DMS79 treated with DMSO at 0.1 percent for 48 hours (cell line): ENCODE measurements at places on chromosomes 5 and 9.
A peak's percentile ranks its signal among the peaks of the same experiment; 100 is the strongest.

GRCh38 chr9:77673941-77674791 is 26.0 kb upstream of the GNA14 start:
- no peak for DNase-seq

DNA sequence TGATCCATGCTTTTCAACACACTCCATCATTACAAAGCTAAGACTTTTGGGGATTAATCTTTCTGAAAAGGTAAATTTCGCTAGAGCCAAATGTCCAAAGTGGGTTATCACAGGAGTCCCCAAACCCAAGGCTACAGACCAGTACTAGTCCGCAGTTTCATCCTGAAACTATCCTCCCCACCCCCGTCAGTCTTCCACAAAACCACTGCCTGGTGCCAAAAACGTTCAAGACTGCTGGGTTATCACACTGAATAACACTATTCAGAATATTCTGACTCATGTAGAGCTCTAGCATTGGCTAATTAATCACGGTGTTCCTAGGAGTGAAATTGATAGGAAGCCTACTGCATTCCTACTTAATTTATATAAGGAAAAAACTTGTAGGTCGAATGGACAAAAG is 24.7 kb downstream of the ERP44 start:
- no peak for DNase-seq

DNA sequence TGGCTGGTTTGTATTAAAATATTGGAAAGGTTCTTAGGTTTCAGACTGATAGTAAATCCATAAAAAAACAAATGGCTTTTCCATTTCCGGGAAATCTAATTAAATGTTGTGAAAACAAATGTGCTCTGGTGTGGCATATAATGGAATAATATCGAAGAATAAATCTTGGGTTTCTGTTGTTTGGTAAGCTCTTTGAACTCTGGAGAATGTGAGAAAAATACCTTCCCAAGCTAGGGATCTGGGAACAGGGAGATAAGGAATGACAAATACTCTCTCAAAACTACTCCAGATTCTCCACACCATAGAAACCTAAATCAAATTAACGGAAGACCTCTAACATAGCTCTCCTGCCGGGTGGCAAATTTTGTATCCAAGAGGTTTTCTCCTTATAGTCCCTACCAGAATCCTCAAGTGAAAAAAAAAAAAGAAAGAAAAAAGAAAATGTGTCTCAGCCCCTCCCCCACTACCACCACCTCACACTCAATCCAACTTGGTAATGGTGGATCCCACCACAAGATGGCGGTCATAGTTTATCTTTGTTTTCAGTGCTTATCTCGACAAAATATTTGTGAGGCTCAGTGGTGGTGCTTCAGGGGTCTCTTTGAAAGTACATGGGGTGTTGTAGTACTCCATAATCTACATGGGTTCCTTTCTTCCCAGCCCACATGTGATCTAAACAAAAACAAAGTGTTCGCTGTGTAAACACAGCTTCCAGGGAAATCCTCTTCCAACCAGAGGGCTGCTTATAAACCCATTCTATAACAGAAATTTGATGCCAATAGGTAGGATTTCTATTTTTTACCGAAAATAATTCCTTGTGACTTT is 54.5 kb upstream of the FST start:
- DNase-seq = no peak

DNA sequence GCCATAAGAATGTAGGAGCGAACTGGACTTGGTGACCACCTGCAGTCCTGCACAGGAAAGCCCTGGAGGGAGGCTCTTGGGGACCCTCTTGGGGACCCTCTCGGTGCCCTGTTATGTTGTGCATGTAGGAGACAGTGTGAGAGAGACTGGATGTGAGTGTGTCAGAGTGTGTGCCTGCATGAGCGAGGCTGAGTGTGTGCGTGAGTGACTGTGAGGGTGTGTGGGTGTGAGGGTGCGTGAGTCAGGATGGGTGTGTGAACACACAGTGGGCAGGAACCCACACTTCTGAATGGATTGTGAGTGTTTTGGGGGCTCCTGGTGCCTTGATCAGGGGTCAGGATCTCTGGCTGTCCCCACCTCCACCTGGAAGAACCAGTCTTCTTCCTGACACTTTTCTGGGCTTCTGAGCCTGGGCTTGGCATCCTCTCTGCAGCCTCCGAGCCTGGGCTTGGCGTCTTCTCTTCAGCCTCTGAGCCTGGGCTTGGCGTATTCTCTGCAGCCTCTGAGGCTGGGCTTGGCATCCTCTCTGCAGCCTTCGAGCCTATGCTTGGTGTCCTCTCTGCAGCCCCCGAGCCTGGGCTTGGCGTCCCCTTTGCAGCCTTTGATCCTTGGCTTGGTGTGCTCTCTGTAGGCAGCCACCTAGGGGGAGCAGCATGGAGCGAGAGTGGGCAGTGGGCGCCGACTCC is 25.6 kb upstream of the ANKRD33B start:
- no peak for DNase-seq

GRCh38 chr9:93365427-93366118 is 85.9 kb upstream of the FAM120A start:
- DNase-seq = no peak

- DNase-seq = no peak
Measured at GRCh38 chr5:69029292-69029691, 64.5 kb upstream of the SLC30A5 start.

DNA sequence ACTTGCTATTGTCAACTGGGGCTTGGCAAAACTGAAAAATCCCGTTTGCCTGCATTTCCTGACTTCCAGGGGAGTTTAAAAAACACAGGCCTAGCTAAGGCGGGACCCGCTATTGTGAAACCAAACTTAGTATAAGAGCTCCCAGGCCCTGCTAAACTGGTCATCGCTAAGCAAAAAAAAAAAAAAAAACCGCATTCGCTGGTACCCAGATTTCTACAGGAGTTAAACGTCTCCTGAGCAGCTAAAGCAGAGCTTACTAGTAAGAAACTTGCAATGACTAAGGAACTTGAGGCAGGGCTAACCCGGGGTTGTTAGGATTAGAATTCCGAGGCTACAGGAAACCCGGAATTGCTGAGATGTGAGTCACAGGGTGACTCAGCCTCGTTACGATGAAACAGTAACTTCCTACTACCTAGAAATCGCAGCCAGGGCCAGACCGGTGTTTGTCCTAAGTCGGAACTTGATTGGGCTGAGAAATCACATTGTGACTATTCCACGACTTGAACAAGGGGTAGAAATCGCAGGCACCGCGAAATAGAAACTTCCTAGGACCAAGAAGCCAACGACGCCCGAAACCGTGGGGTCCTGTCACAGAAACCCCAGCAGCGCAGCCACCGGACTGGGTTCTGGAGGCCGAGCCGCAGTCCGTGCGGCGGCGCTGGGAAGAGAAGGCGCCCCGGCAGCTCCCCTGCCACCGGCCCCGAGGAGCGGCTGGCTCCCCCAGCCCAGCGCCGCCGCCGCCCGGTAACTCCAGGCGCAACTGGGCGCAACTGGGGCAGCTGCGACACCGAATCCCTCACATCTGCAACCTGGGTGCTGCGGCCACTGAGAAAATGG is 89.4 kb downstream of the ANXA2R start:
- peak; percentile 81 for DNase-seq

- DNase-seq = no peak
Measured at GRCh38 chr5:95975703-95976102, 14.1 kb upstream of the ELL2 start.

DNA sequence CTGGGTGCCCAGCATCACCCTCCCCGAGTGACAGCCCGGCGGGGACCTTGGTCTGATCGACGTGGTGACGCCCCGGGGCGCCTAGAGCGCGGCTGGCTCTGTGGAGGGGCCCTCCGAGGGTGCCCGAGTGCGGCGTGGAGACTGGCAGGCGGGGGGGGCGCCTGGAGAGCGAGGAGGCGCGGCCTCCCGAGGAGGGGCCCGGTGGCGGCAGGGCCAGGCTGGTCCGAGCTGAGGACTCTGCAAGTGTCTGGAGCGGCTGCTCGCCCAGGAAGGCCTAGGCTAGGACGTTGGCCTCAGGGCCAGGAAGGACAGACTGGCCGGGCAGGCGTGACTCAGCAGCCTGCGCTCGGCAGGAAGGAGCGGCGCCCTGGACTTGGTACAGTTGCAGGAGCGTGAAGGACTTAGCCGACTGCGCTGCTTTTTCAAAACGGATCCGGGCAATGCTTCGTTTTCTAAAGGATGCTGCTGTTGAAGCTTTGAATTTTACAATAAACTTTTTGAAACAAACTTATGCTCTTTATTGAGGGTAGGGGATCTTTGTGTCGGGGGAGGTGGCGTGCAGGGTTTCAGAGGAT is 1.3 kb downstream of the GADD45G start:
- no peak for DNase-seq

DNA sequence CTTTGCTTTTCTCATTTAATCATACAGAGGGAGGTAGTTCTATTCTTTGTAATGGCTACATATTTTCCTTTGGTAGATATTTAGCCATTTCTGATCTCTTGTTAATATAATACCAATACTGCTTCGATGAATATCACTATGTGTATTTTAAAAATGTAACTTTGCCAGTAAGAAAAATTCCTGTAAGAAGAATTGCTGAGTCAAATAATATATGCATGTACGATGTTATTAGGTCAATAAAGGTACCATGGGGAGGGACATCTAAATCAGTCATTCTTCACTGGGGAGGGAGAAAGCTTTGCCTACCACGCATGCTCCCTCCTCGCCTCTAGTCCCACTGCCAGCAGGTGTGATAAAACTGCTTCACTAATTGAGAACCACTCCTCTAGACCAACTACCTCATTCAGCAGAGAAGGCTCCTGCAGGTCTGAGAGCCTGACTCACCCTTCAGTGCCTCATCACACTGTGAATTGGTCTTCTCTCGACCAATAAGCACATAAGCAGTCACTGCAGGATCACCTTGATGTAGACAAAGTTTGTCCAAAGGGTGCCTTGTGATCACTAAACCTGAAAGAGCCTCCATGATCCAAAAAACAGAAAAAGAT is 56.1 kb upstream of the TBCA start:
- DNase-seq = no peak

DNA sequence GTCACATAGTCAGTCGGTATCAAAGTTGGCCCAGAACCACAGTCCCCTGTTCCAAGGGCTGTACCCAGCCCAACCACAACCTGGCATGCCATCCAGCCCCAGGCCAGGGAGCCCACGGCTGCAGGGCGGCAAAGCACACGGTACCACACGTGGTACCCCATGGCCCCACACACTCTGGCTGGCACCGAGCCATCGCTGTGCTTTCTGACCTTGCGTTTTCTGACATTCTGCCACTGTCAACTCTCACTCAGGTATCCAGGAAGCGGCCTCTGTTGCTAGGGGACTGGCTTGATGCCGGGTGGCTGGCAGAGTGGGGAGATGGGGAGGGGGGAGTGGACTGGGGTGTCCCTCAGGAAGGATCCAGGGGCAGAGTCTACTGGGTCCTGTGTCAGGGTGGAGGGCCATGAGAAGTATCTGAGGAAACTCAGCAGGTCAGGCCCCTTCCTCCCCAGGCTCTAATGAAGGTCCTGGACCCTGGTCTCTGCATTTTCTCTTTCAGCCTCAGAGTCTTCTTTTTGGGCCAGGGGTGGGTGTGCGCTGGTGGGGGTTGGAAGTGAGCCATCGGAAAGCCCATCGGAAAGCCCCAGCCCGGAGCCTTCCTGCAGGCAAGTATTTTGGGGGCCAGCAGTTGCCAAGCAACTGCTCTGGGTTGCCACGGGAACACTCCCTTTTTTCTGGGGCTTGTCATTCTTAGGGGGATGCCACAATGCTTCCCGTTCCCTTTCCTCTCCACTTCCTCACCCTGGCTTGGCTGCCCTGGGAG is 21.0 kb upstream of the RALGDS start:
- peak; percentile 30 for DNase-seq

DNA sequence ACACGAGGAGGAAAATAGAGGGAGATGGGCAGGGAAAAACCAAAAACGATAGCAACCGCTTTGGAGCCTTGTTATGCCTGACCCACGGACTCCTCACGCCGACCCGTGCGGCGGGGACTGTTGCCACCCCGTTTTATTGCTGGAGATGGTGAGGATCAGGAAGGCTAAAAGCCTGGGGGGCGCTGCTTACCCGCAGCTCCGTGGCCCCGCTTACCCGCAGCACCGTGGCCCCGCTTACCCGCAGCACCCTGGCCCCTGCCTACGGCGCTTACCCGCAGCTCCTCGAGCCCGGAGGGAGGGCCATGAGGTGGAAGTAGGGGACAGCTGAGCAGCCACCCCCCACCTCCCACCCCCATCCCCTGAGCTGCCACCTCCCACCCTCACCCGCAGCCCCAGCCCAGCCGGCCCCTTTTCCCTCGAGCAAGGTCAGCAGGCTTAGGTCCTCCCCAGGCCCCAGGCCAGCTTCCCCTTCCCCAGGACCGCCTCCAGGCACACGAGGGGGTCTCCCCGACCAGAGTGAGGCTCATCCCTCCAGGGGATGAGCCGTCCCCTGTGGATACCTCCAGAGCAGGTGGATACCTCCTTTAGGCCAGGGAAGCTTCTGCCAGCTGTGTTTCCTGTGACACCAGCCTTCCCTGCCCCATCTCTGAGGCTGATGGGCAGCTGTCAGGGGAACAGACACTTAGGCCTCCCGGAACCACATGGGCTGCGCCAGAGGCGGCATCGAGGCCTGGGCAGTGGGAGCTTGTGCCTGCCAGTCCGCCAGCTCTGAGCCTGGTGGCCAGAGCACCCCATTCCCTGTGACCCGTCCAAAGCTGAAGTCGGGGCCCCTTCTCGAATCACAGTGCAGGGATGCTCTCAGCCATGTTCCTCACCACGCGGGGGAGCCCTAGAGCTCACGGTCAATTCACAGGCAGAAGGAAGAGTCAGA is 92.3 kb downstream of the LMX1B start:
- DNase-seq = no peak

DNA sequence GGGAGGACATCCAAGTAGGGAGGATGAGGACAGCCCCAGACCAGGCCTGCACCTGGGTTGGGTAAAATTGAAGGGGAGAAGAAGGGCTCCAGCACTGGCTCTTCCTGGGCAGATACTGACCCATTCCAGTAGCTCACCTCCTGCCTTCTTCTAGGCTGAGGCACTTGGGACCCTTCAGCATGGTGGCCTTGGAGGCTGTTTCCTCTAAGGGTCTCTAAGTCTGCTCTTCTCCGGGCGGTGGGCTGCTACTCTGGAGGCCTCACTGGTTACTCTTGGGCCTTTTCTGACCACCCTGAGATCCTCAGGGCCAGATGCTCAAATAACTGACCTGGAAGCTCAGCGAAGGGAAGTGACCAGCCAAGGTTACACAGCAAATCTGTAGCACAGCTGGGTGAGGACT is 2.8 kb upstream of the TIFAB start:
- no peak for DNase-seq

DNA sequence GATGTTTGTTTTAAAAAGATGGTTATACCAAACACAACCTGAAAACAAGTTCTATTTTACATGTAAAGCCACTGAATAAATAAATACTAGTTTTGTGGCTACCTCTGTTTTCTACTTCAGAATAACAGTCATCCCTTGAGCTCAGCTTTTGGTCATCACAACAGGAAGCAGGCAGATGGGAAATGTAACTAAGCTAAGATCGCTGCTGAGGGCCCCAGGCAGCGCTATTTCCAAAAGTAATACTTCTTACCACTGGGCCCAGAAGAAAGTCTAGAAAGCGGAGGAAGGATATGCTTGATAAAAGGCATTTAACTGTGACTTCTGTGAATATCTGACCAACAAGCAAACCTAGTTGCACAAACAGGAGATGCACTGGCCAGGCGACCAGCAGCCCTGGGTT is 61.4 kb downstream of the SERINC5 start:
- DNase-seq = no peak

- no peak for DNase-seq
Measured at GRCh38 chr5:1096838-1097237, 15.0 kb downstream of the SLC12A7 start.

GRCh38 chr5:123014689-123015088 is 21.8 kb downstream of the PPIC start:
- DNase-seq = no peak

GRCh38 chr5:107655831-107656230 is 14.9 kb downstream of the EFNA5 start:
- no peak for DNase-seq
